ENCODE measurements at places on chromosomes 7 and 10. TPM values are rescaled to one million over a fixed set of nuclear protein-coding genes. Genes with fewer than 3 reads are reported as not detected.

Gene ACSL5
- not detected for total RNA-seq

DNA sequence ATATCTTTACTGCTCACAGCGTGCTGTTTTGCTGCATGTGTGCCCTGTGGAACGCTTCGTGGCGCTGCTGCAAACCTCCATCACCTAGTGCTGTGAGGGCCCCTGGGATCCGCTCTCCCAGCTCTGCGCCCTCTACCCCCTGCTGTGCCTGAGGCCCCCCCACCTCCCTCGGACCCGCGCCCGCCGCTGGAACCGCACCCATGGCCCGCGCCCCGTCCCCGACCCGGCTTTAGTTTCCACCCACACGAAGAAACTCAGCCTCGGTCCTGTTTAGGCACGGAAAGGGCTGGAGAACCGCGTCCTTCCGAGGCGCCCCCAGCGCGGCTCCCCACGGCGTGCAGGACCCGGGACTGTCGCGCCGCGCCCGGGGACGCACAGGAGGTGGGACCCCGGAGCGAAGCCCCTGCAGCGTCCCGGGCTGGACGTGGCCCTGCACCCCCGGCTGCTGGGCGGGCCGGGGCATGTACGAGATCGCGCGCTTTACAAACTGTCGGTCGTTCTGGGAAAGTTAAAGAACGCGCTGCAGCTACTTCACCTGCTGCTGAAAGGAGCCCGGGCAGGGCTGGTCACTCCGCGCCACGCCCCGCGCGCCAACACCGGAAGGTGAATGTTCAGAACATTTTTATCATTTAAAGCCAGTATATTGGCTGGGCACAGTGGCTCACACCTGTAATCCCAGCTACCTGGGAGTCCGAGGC, 54.3 kb downstream of the BMS1 start:
- peak; percentile 36 for DNase-seq
- H3K27ac ChIP-seq = no peak overlapping the region
- no peaks in the 10 kb centered on the region for H3K36me3 ChIP-seq
- H3K4me3 ChIP-seq = peak overlapping the region; percentile 34

GRCh38 chr10:105358911-105359310, 717.8 kb downstream of the SORCS3 start:
- no peak for DNase-seq
- no peaks in the 10 kb centered on the region for H3K27me3 ChIP-seq
- H3K36me3 ChIP-seq = no peaks in the 10 kb centered on the region
- no peak overlapping the region for H3K4me3 ChIP-seq

- H3K4me1 ChIP-seq = no peaks in the 10 kb centered on the region
- H3K27ac ChIP-seq = no peak overlapping the region
- DNase-seq = no peak
- H3K36me3 ChIP-seq = no peaks in the 10 kb centered on the region
- no peaks in the 10 kb centered on the region for H3K27me3 ChIP-seq
Measured at GRCh38 chr7:95927756-95928155, 155.4 kb downstream of the DYNC1I1 start.

DNA sequence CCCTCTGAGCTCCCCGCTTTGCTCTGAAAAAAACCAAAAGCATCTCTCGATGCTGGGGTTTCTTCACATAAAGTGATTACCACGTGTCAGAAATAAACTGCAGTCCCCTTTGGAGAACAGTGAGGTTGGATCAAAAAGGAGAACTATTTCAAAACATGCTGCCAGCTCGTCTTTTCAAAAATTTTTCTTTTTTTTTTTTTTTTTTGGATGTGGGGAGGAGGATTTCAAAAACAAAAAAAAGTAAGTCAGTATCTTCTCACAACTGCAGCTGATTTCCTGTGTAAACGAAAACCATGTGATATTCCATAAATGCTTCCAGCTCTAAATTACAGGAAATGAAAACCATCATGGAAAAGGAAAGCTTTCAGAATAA, 155.0 kb upstream of the LYZL2 start:
- peak overlapping the region; percentile 77 for H3K27ac ChIP-seq
- H3K4me1 ChIP-seq = peaks cover 15% of the 10 kb centered on the region
- H3K4me3 ChIP-seq = peak overlapping the region; percentile 75
- no peaks in the 10 kb centered on the region for H3K36me3 ChIP-seq
- peak; percentile 82 for DNase-seq
- no peaks in the 10 kb centered on the region for H3K27me3 ChIP-seq

Gene ATP6V0E2
- 220 TPM for total RNA-seq

Gene FXYD4
- total RNA-seq = not detected
